ENCODE measurements at places on chromosomes 6 and 20.

GRCh38 chr6:34916348-34916967 is 27.4 kb downstream of the ANKS1A start:
- no peak for DNase-seq

DNA sequence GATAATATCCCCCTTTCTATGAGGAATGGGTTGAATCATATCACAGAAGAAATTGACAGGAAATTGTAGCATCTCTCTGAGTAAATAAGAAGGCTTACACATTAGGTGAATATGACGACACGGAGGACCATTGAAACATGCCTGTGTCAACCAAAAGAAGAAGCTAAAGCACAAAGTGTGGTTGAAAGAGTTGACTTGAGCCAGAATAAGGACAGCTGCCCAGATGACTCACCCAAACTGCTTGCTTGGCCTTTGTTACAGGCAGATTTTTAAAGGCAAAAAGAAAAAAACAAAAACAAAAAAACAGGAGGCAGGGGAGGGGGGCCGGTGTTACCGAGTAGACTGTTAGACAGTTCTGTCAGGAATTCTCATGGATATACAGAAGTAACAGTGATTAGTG is 129.8 kb upstream of the EDN1 start:
- DNase-seq: no peak

DNA sequence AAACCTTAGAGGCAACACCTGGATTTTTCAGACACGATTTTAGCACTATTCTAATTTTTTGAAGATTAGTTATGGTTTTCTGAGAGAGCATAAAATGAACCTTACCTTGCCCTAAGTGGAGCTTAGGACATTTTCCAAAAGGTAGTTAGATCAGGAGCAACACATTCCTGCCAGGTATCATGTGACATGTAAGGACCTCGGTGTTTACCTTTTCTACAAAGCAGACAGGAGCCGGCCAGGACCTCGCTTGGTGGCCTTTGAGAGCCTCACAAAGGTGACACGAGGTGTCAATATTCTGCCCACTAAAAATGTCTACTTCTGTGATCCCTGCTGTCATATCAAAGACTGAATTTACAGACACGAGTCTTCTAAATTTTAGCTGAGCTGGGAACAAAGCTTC is 174.9 kb downstream of the SMOC2 start:
- DNase-seq: no peak

- DNase-seq: no peak
Measured at GRCh38 chr6:142045380-142046278, 87.1 kb upstream of the GJE1 start.

GRCh38 chr6:12271594-12271993 is 18.6 kb upstream of the EDN1 start:
- DNase-seq: no peak

- no peak for DNase-seq
Measured at GRCh38 chr20:58875541-58876134, 23.1 kb downstream of the GNAS start.

- DNase-seq: no peak
Measured at GRCh38 chr20:7859356-7859802, 80.9 kb downstream of the HAO1 start.

GRCh38 chr6:81105998-81106397 is 646.5 kb downstream of the TENT5A start:
- DNase-seq: no peak

DNA sequence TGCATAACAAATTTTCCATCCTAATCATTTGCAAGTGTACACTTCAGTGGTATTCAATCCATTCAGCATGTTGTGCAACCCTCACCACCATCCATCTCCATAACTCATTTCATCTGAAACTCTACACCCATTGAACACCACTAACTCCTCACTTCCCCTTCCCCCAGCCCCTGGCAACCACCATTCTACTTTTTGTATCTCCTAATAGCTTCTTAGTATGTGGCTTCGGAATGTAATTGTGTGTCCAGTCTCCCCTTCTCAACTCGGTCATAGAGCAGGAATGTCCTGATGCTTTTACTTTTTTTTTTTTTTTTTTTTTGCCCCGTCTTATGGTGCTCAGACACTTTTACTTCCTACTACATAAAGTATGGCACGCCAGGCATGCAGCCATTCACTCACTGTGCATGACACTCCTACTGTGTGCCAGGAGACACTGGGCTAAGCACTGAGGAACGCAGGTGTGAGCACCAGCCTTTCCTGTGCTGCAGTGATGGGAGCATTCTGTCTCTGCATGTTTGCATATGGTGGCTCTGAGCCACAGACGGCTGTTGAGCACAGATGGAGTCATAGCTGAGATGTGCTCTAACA is 15.3 kb downstream of the HCK start:
- no peak for DNase-seq

GRCh38 chr6:143615785-143616184 is 62.0 kb upstream of the PHACTR2 start:
- no peak for DNase-seq

GRCh38 chr20:38985603-38986170 is 23.5 kb downstream of the DHX35 start:
- DNase-seq: no peak

GRCh38 chr20:986733-987355 is 15.3 kb downstream of the RSPO4 start:
- DNase-seq: no peak

- no peak for DNase-seq
Measured at GRCh38 chr6:42154461-42155209, 12.2 kb upstream of the C6orf132 start.

- no peak for DNase-seq
Measured at GRCh38 chr6:139919107-139920026, 544.9 kb upstream of the CITED2 start.

GRCh38 chr6:73801652-73802268 is 105.8 kb downstream of the CD109 start:
- DNase-seq: no peak

All from stimulated activated CD4-positive, alpha-beta T cell treated with anti-CD3 and anti-CD28 coated beads, Interleukin-15, amount 100 ng/mL, for 1 hour (primary cell).